ENCODE measurements at places on chromosomes 3 and 15. TPM values are rescaled to one million over a fixed set of nuclear protein-coding genes. Genes with fewer than 3 reads are reported as not detected.

The LCTL gene
- not detected for total RNA-seq

The DUOX1 gene
- total RNA-seq, result under 0.01 TPM

The B3GALNT1 gene
- 37.4 TPM for total RNA-seq

The FOXL2NB gene
- 0.14 TPM for total RNA-seq

The CPLX3 gene
- not detected for total RNA-seq

The LRRIQ4 gene
- total RNA-seq, result 0.07 TPM
